ENCODE measurements at places on chromosomes 2 and 18.
A peak's percentile ranks its signal among the peaks of the same experiment; 100 is the strongest.

DNA sequence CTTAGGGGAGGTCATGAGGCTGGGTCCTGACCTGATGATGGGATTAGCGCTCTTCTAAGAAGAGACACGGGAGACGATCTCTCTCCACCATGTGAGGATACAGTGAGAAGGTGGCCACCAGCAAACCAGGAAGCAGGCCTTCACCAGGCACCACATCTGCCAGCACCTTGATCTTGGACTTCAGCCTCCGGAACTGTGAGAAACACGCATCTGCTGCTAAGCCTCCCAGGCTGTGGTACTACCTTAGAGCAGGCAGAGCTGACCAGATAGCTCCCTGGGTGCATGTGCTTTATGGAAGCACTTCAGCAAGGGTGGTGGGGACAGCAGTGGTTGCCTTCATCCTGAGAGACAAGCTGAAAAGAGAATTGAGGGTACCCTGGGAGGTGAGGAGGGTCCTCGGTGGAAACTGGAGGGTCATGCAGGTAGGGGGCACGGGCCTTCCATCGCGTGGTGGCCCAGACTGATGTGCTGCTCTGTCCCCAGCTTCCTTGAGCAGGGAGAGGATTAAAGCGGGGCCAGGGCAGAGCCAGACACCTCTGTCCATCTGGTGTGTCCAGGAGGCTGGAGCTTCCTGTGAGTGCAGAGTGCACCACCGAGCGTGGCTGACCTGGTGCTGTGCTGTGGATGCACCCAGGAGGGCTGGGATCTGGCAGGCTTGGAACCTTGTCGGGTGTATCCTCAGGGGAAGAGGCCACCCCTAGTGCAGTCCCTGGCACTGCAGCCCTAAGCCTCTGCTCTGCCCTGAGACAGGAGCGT is 42.9 kb upstream of the HS6ST1 start:
- DNase-seq = no peak

DNA sequence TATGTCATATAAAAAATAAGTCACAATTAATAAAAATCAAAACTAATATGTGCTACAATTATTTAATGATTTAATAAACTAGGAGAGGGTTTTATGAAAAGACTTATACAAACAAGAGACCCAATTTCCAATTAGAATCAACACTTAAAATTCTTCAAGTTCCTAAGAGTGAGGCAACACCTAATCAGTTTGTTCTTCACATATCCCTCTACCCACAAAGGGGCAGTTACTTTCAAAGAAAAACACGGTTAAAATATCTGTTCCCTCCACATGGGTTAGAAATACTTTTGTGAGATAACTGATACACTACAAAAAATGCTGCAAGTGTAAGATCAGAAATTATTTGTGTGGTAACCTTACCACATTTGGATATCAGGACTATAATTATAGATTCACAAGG is 357.0 kb downstream of the ERBB4 start:
- no peak for DNase-seq

DNA sequence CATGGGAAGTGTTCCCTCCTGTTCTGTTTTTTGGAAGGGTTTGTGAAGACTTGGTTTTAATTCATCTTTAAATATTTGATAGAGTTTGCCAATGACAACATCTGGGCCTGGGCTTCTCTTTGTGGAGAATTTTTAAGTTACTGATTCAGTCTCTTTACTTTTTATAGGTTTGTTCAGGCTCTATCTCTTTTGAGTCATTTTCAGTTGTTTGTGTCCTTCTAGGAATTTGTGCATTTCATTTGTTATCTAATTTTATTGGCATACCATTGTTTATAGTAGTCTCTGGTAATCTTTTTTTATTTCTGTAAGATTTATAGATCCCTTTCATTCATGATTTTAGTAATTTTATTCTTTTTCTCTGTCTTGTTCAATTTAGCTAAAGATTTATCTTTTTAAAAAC is 14.6 kb downstream of the SCLY start:
- no peak for DNase-seq

- peak; percentile 60 for DNase-seq
Measured at GRCh38 chr2:151437630-151438029, 27.9 kb downstream of the RIF1 start.

GRCh38 chr2:181203916-181204315 is 223.5 kb downstream of the UBE2E3 start:
- DNase-seq = no peak

DNA sequence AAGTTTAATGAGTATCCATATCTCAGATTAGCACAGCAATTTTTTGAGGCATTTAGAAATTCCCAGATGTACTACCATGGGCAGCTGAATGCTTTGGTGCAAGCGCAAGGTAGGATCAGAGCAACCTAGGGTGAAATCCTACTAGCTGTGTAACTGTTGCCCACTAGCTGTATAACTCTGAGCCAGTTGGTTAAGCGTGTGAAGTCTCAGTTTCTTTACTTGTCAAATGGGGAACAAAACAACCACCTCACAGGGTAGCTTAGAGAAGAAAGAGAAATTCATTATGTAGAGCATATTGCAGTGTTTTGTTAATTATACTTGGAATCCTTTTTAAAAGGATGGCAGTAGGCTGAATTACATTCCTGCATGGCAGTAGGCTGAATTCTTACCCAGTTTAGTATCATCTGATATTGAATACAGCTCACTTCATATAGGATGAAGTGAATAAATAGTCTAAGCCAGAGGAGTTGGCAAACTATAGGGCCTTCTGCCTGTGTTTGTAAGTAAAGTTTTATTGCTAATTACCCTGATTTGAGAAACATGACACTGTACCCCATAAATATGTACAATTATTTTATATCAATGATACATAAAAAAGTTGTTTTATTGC is 180.7 kb downstream of the PLCL1 start:
- no peak for DNase-seq

- no peak for DNase-seq
Measured at GRCh38 chr2:231190531-231191197, 7.8 kb upstream of the ARMC9 start.

DNA sequence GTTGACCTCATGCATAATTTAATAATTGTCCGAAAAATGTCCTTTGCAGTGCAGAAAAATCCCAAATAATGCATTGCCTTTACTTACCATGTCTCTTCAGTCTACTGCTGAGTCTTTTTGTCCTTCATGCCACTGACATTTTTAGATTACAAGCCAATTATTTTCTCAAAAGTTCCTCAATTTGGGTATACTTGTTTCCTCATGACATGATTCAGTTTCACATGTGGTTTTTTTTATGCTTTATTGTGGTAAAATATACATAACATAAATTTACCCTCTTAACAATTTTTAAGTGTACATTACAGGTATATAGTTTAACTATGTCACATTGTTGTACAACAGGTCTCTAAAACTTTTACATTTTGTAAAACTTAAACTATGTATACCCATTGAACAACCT is 81.0 kb downstream of the EPC2 start:
- DNase-seq = no peak

- no peak for DNase-seq
Measured at GRCh38 chr18:1892191-1892590, 679.1 kb downstream of the METTL4 start.

GRCh38 chr2:224927646-224928173 is 114.6 kb downstream of the DOCK10 start:
- peak; percentile 63 for DNase-seq

DNA sequence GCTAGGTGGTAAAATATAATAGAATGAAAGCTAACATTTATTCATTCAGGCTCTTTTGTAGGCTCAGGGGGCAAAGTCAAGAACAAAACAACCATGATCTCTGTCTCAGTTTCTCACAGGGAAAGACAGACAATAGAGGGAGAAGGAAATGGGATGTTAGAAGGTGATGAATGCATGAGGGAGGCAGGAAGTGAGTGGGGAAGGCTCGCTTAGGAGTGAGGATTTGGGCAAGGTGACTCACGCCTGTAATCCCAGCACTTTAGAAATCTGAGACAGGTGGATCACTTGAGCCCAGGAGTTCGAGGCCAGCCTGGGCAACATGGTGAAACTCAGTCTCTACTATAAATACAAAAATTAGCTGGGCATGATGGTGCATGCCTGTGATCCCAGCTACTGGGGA is 88.4 kb downstream of the CTIF start:
- no peak for DNase-seq

DNA sequence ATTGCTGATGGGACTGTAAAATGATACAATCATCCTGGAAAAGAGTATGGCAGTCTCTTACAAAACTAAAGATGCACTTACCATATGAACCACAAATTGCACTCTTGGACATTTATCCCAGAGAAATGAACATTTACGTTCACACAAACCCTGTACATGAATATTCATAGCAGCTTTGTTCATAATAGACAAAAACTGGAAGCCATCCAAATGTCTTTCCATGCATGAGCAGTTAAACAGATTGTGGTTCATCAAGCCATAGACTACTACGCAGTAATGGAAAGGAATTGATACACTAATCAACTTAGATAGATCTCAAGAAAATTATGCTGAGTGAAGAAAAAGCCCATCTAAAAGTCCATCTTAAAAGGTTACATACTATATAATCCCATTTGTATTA is 156.1 kb upstream of the SLC39A10 start:
- no peak for DNase-seq

- DNase-seq = no peak
Measured at GRCh38 chr18:59546188-59546587, 151.0 kb downstream of the CCBE1 start.

Measured in CD4-positive, alpha-beta T cell treated with Interleukin-10 for 1 hour (primary cell).